Eye (tissue), 1 donor: ENCODE measurements at places on chromosomes 1 and 21.

- no peak for DNase-seq
Observed at GRCh38 chr1:175580841-175581240, 162.6 kb downstream of the TNR start.

DNA sequence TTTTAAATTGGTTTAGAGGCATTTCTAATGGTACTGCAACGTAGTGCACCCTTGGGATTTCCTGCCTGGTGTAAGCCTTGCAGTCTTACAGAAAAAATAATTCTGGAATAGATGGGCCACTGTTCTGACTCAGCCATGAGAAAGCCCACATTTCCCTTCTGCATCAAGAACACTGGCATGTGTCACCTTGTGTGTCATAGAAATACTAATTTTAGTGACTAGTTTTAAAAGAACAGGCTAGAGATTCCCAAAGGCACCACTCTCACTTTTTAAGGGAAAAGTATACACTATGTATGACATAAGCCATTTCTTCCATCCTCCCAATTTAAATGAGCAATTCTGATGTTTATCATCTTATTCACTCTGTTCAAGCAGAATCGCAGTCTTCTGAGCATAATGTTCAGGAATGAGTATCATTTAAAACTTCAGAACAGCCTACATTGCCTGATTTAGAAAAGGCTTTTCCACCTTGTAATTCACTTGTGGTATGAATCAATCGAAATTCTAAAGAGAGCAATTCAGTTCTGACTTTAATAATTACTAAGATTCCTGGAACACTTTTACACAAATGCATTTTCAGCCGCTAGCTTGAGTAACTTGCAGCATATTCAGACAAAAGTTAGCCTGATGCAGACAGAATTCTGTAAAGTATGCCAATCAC lies 18.8 kb downstream of the RGS13 start:
- DNase-seq: no peak

- no peak for DNase-seq
Observed at GRCh38 chr1:205662135-205662738, 18.1 kb downstream of the SLC45A3 start.

DNA sequence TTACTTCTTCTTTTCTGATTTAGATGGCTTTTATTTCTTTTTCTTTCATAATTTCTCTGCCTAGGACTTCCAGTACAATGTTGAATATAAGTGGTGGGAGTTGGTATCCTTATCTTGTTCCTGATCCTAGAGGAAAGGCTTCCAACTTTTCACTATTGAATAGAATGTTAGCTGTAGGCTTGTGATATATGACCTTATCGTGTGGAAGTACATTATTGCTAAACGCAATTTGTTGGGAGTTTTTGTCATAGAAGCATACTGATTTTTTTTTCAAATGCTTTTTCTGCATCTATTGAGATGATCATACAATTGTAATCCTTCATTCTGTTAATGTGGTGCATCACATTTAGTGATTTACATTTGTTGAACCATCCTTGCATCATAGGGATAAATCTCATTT lies 79.5 kb downstream of the FASLG start:
- no peak for DNase-seq

- DNase-seq: no peak
Observed at GRCh38 chr21:37088186-37088735, 15.2 kb downstream of the TTC3 start.

- DNase-seq: no peak
Observed at GRCh38 chr21:39650801-39651200, 38.1 kb downstream of the B3GALT5 start.

- DNase-seq: no peak
Observed at GRCh38 chr1:69706473-69706872, 138.8 kb downstream of the LRRC7 start.

DNA sequence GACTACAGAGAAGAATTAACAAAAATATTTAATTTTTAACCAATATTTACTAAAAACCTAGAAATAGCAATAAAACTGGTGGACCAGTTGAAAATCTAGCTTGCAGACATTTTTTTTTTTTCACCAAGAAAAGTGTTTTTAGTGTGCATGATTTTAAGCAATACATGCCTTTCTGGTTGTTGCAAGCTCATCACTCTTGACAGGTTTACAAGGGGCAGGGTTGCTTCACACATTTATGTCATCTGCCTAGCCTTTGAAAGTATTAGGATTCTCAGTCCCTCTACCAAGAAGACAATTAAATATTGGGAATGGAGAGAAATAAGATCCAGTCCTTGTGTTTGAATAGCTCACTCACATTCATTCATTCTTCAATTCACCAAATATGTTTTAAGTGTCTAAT lies 53.8 kb upstream of the LYPLAL1 start:
- DNase-seq: no peak

GRCh38 chr1:15260418-15261154 lies 13.6 kb downstream of the FHAD1 start:
- no peak for DNase-seq

- DNase-seq: no peak
Observed at GRCh38 chr1:46587069-46587468, 17.0 kb downstream of the MKNK1 start.

DNA sequence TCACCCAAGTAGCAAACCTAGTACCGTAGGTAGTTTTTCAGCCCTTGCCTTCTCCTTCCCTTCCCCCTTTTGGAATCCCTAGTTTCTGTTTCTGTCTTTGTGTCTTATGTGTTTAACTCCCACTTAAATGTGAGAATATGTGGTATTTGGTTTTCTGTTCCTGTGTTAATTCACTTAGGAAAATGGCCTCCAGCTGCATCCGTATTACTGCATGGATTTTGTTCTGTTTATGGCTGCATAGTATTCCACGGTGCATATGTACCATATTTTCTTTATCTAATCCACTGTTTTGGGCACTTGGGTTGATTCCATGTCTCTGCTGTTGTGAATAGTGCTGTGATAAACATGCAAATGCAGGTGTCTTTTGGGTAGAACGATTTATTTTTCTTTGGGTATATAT lies 138.6 kb downstream of the POU2F1 start:
- DNase-seq: no peak

DNA sequence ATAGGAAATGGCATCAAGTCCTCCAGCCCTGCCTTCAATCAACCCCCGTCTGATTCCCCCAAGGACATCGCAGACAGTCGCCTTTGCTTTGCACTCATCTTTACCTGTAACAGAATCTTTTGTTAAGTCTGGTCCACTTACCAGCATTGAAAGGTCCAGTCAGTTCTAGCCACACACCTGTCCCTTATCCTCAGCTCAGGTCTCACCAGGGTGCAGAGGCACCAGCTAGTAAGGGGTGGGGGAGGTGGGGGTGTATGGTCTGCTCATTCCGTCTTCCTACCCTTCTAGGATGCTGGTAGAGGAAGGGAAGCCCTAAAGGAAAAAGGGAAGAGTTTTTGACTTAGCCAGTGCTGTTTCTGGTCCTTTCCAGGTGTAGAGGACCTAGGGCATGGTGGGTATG lies 427.7 kb downstream of the MATN1 start:
- no peak for DNase-seq

- DNase-seq: peak; percentile 63
Observed at GRCh38 chr1:29096231-29096886, 27.3 kb downstream of the TMEM200B start.

DNA sequence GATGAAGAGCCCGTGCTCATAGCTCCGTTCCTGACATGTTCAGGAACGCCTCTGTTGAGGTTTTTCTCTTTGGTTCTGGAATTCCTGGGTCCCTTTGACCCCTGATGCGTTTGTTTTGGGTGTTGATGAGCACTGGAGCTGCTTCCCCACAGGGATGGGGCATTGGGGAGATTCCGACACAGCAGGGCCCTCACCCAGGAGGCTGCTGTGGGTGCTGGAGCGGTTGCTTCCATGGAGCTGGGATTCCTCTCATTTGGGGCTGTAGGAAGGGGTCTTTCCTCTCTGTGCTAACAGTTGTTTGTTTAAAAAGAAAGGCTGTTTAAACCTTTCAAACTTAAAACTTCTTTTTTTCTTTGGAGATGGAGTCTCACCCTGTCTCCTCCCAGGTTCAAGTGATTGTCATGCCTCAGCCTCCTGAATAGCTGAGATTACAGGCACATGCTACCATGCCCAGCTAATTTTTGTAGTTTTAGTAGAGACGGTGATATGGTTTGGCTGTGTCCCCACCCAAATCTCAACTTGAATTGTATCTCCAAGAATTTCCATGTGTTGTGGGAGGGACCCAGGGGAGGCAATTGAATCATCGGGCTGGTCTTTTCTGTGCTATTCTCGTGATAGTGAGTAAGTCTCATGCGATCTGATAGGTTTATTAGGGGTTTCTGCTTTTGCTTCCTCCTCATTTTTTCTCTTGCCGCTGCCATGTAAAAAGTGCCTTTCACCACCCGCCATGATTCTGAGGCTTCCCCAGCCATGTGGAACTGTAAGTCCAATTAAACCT lies 48.9 kb downstream of the SKI start:
- DNase-seq: no peak

DNA sequence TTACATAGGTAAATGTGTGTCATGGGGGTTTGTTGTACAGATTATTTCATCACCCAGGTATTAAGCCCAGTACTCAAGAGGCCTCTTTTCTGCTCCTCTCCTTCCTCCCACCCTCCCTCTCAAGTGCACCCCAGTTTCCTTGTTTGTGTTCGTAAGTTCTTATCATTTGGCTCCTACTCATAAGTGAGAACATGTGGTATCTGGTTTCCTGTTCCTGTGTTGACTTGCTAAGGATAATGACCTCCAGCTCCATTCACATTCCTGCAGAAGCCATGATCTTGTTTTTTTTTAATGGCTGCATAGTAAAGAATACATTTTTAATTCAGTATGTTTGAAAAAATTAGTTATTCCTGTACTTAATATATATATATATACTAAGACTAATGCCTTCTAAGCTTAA lies 107.7 kb downstream of the CLDN17 start:
- no peak for DNase-seq

GRCh38 chr1:43464681-43465504 lies 11.2 kb upstream of the HYI start:
- DNase-seq: no peak

DNA sequence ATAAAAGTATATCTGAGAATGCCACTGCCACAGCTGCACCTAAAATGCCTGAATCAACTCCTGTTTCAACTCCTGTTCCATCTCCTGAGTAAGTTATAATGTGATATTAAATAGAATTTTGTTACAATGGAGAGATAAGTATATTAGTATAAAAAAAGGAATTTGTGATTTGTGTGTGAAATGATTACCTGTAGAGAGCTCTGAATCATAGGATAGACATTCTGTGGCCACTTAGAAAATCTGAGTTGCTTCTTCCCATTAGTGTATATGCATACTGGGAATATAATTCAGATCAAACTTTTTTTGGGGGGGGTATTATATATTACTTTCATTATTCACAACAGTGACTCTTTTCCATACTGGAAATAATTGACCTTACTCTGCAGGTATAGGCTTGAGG lies 52.9 kb downstream of the SUCO start:
- DNase-seq: no peak

- DNase-seq: peak; percentile 94
Observed at GRCh38 chr21:17512253-17513213, at the start of gene CXADR. Gene CXADR, plus strand, starts transcription at chr21:17513043. Its CDS starts 87 bp downstream, at chr21:17513130.

DNA sequence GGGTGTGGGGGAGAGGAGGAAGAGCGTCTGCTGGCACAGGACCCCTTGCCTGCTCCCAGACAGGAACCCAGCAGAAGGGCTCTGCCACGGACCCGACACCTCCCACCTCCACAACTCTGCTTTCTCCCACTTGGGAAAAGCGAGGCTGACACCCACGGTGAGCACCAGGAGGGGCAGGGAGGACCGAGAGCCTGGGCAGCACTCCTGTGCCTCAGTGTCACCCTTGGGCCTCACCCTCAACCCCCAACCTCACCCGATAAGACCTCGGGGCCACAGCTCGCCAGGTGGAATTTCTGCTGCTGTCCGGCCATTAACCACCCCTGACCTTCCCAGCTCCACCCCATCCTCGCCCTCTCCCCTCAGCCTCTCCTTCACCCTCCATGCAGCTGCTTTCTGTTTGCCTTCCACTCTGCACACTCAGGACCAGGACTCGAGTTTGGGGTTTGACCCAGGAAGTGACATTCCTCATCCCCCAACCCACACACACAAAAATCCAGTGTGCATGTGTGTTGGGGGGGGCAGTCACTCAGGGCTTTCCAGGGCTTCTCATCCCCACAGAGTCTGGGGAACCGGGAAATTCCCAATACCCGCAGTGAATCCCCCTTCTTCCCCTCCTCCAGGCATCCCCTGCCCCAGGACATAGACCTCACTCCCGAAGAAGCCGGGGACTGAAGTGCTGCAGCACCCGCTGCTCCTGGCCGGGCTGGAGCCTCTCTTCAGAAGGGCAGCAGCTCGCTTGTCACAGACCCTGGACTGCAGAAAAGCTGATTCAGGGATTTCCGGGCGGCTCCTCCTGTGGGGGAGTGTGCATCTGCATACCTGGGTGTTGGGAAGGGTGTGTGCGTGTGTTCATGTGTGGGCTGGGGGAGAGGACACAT lies 65.8 kb downstream of the SYT2 start:
- DNase-seq: peak; percentile 27

GRCh38 chr1:231678011-231678432 lies 51.4 kb downstream of the DISC1 start:
- DNase-seq: no peak

GRCh38 chr1:209901211-209901610 lies 36.8 kb upstream of the SYT14 start:
- DNase-seq: no peak

DNA sequence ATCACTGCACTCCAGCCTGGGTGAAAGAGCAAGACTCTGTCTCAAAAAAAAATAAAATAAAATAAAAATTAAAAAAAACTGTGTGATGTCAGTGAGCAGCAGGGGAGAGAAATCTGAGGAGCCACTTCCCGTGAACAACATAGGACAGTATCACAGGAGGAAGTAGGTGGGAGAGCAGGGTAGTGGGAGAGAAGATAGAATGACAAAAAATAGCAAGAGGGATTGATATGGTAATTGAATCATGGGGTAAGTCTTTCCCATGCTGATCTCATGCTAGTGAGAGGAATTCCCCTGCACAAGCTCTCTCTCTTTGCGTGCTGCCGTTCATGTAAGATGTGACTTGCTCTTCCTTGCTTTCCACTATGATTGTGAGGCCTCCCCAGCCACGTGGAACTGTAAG lies 81.6 kb upstream of the PBX1 start:
- no peak for DNase-seq

DNA sequence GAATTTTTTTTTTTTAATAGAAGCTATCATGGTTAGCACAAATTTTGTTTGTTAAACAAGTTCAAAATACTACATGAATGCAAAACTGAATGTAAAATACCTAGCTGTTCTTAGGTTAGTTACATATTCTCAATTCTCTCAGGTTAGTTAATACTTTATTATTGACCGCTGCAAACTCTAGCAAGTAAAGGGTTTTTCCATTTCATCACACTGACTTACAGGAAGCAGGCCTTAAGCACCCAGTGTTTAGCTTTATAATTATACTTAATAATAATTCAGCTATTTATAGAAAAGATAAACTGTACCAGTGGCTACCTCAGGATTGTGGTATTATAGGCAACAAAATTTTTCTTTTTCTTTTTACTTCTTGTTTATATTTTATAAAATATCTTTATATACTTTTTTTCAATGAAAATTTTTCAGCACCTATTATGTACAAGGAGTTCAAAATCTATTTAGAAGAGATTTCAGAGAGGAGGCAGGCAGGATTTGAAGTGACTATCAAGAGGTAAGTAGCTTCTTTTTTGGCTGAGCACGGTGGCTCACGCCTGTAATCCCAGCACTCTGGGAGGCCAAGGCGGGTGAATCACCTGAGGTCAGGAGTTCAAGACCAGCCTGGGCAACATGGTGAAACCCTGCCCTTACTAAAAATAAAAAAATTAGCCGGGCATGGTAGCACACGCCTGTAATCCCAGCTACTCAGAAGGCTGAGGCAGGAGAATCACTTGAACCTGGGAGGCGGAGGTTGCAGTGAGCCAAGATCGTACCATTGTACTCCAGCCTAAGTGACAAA lies 17.9 kb downstream of the PLPP3 start:
- DNase-seq: no peak

- DNase-seq: no peak
Observed at GRCh38 chr1:66606362-66607065, 72.6 kb downstream of the SGIP1 start.
